ENCODE measurements at places on chromosomes 16 and 17.
A peak's percentile ranks its signal among the peaks of the same experiment; 100 is the strongest.

DNA sequence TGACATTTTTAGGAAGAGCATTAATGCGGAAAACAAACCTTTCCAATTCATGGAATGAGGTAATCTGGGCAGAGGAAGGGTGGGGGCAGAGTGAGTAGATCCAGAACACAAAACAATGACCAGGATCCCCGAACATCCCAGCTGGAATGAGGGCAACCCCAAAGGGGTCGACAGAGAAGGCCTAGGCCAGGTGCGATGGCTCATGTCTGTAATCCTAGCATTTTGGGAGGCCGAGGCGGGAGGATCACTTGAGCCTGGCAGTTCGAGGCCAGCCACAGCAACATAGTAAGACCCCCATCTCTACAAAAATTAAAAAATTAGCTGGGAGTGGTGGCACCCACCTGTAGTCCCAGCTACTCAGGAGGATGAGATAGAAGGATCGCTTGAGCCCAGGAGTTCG lies 64.7 kb downstream of the ZFHX3 start:
- H3K4me1 ChIP-seq, result peaks cover 55% of the 10 kb centered on the region
- H3K4me3 ChIP-seq, result no peak overlapping the region
- H3K27ac ChIP-seq, result no peak overlapping the region
- H3K27me3 ChIP-seq, result no peaks in the 10 kb centered on the region
- DNase-seq, result no peak

DNA sequence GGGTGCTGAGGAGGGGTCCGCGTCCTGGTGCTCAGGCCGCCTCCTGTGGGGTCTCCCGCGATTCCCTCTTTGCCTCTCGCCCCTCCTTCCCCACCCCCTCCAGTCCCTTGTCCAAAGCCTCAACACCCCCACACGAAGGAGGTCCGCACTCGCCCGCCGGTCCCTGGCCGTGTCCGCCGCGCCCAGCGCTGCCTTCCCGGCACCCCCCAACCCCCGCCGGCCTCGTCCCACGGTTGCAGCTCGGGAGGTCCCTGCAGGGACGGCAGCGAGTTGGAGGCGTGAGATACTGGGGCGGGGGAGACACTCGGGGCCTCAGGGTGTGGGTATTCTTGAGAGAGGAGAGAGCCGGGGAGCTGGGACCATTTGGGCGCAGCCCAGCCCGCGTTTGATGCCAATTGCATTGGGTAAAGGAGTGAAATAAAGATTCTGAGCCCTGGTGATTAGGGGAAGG lies 468 bp downstream of the FLYWCH2 start:
- no peak for DNase-seq
- peaks cover 18% of the 10 kb centered on the region for H3K4me1 ChIP-seq
- H3K4me3 ChIP-seq, result peak overlapping the region; percentile 98

DNA sequence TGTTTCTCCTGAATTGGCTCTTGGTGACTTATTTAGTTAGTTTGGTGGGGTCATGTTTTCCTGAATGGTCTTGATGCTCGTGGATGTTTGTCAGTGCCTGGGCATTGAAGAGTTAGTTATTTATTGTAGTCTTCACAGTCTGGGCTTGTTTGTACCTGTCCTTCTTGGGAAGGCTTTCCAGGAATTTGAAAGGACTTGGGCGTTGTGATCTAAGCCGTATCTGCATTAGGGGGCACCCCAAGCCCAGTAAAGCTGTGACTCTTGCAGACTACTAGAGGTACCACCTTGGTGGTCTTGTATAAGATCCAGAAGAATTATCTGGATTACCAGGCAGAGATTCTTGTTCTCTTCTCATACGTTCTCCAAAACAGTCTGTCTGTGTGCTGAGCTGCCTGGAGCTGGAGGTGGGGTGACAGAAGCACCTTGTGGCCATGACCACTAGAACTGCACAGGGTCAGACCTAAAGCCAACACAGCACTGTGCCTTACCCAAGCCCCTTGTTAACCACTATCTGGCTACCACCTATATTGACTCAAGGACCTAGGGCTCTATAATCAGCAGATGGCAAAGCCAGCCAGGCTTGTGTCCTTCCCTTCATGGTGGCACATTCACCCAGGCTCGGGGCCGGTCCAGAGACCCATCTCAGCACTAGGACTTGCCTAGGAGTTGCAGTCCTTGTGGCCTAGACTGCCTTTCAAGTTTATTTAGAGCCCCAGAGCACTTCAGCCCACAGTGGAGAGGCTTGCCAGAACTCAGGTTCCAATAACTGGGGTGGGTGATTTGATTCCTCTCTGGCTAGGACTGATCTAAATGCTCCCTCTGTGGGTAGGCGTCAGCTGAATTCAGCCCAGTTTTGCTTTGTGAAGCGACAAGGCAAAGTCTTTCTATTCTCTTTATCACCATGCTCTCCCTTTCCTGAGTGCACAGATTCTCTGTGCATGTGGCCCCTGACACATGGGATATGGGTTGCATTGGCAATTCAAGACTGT lies 11.0 kb downstream of the RNF135 start:
- DNase-seq, result no peak
- H3K4me3 ChIP-seq, result no peak overlapping the region
- H3K4me1 ChIP-seq, result no peaks in the 10 kb centered on the region
- H3K27ac ChIP-seq, result no peak overlapping the region

DNA sequence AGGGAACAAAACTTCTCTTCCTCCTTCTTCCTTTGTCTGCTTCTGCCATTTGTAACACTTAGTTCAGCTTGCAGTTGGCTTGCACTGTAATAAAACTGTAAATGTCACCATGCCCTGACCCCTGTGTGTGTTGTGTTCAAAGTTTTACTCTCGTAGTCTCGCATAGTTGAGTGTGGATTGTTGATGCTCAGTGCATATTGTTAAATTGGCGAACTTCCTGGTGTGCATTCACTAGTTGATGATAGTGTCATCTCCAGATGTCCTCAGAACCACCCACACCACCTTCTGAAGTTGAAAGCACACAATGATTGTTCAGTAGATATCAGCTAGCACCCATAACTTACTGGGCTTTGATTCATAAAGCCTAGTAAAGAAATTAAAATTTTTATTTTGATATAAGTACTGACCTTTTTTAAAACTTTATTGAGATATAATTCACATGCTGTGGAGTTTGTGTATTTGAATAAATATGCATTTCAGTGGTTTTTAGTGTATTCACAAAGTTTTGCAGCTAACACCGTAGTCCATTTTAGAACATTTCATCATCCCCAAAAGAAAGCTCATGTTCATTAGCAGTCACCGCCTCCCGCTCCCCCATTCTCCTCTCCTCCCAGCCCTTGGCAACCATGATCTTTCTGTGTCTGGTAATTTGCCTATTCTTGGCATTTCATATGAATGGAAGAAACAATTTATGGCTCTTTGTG lies 25.0 kb downstream of the USP10 start:
- H3K27me3 ChIP-seq, result no peaks in the 10 kb centered on the region
- H3K27ac ChIP-seq, result no peak overlapping the region
- DNase-seq, result no peak
- no peaks in the 10 kb centered on the region for H3K36me3 ChIP-seq
- H3K4me1 ChIP-seq, result peaks cover 48% of the 10 kb centered on the region
- no peak overlapping the region for H3K4me3 ChIP-seq

DNA sequence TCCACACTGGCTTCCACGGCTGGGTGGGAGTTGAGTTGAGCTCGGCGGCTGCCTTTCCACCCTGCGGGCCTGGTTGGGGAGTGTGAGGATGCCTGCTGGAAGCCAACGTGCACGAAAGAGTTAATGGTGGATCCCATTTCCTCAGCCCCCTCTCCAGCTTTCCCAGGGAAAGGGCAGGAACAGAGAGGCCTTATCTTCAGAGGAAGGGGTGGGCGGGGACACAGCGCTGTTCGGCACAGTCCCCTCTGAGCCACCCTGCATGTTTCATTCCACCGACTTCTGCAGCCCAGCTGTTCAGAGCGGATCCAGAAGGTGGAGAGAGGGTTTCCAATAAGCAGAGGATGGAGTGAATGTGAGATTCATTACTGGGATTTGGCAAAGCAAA lies 295.3 kb downstream of the SEC14L1 start:
- no peak for DNase-seq
- H3K36me3 ChIP-seq, result no peaks in the 10 kb centered on the region
- peak overlapping the region; percentile 69 for H3K27ac ChIP-seq
- no peak overlapping the region for H3K4me3 ChIP-seq
- no peaks in the 10 kb centered on the region for H3K27me3 ChIP-seq
- H3K4me1 ChIP-seq, result peaks cover 100% of the 10 kb centered on the region

GRCh38 chr17:48773245-48773644 lies 43.8 kb downstream of the TTLL6 start:
- no peak for DNase-seq
- H3K4me1 ChIP-seq, result no peaks in the 10 kb centered on the region
- no peak overlapping the region for H3K27ac ChIP-seq
- peaks cover 7% of the 10 kb centered on the region for H3K27me3 ChIP-seq
- no peaks in the 10 kb centered on the region for H3K36me3 ChIP-seq
- no peak overlapping the region for H3K4me3 ChIP-seq

- no peak overlapping the region for H3K27ac ChIP-seq
- H3K4me3 ChIP-seq, result no peak overlapping the region
- no peak for DNase-seq
- no peaks in the 10 kb centered on the region for H3K27me3 ChIP-seq
- H3K4me1 ChIP-seq, result peaks cover 55% of the 10 kb centered on the region
Observed at GRCh38 chr17:21164620-21165019, 37.9 kb downstream of the DHRS7B start.

DNA sequence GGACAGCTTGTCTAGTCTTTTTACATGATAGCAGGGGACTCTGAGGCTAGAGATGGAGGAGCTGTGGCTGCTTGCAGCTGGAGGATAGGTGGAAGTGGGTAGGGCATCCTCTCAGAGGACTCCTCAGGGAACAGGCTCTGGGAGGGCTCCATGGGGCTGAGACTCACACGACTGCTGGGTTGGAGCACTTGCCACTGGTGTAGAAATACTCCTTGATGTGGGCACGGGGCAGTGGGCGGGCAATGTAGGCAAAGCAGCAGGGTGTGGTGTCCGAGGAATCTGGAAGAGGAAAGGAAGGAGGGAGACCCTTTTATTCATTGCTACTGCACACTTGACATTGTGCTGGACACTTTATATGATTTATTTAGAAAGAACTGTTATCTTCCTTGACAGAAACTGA lies 1.8 kb downstream of the CCL5 start:
- H3K27me3 ChIP-seq, result no peaks in the 10 kb centered on the region
- H3K27ac ChIP-seq, result no peak overlapping the region
- no peak for DNase-seq
- H3K4me1 ChIP-seq, result no peaks in the 10 kb centered on the region
- no peaks in the 10 kb centered on the region for H3K36me3 ChIP-seq
- H3K4me3 ChIP-seq, result no peak overlapping the region

DNA sequence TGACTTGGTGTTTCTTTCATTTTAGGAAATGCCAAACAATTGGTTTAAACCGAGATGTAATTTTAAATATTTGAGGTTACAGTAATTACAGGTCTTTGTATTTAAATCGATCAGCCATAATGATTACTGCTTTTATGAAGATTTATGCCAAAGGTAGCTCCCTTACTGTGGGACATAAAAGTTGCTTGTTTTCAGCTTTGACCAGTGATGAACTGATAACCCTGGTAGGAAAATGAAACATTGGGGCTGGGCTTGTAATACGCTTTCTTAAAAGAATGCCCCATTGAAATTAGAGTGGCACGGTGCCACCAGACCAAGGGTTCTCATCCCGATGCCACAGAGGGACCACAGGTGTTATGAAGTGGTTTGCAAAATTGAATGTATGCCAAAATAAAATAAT lies 7.3 kb downstream of the TNRC6A start:
- H3K4me1 ChIP-seq, result peaks cover 92% of the 10 kb centered on the region
- peak overlapping the region; percentile 93 for H3K27ac ChIP-seq
- peak overlapping the region; percentile 16 for H3K4me3 ChIP-seq
- H3K36me3 ChIP-seq, result peaks cover 7% of the 10 kb centered on the region
- H3K27me3 ChIP-seq, result no peaks in the 10 kb centered on the region

DNA sequence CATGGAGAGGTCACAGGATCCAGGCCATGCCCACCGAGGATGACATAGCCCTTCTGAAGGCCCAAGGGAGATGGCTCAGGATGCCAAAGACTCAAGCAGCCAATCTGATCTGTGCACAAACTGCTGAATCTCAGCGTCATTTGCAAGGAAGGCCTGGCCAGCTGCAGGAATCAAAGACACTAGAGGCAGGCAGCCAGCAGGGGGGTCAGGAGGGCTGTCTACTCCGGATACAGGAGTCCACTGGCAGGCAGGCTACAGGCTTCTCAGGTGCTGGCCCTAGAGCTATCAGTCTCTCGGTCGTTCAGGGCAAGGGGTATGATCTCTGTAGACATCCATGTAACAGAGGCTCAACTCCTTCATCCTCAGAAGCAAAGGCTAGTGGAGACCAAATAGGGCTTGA lies 1735.3 kb downstream of the TP53TG3F start:
- H3K27me3 ChIP-seq, result no peaks in the 10 kb centered on the region
- no peak overlapping the region for H3K4me3 ChIP-seq
- no peak overlapping the region for H3K27ac ChIP-seq
- no peaks in the 10 kb centered on the region for H3K36me3 ChIP-seq
- no peaks in the 10 kb centered on the region for H3K4me1 ChIP-seq

GRCh38 chr17:34390649-34391048 lies 27.6 kb upstream of the CCL1 start:
- no peaks in the 10 kb centered on the region for H3K27me3 ChIP-seq
- no peak for DNase-seq
- H3K36me3 ChIP-seq, result no peaks in the 10 kb centered on the region

- H3K4me1 ChIP-seq, result peaks cover 5% of the 10 kb centered on the region
- no peaks in the 10 kb centered on the region for H3K27me3 ChIP-seq
- no peak overlapping the region for H3K4me3 ChIP-seq
- no peaks in the 10 kb centered on the region for H3K36me3 ChIP-seq
- no peak for DNase-seq
Observed at GRCh38 chr16:89583895-89584644, 8.5 kb downstream of the CPNE7 start.

DNA sequence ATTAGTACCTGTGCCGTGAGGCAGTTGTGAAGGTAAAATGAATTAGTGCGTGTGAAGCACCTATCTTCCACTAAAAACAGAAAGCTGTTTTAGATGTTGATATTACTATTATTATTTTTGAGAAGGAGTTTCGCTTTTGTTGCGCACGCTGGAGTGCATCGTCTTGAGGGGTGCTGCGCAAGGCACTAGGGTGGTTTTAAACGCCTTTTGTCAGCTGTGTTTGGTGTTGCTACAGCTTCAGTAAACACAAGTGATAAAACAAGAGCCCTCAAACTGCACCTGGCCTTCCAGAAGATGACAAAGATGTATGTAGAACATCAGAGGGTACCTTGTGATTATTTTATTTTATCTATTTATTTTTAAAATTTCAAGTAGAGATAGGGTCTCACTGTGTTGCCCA lies 38.2 kb downstream of the PLCG2 start:
- no peak overlapping the region for H3K27ac ChIP-seq
- DNase-seq, result no peak
- H3K4me3 ChIP-seq, result no peak overlapping the region

DNA sequence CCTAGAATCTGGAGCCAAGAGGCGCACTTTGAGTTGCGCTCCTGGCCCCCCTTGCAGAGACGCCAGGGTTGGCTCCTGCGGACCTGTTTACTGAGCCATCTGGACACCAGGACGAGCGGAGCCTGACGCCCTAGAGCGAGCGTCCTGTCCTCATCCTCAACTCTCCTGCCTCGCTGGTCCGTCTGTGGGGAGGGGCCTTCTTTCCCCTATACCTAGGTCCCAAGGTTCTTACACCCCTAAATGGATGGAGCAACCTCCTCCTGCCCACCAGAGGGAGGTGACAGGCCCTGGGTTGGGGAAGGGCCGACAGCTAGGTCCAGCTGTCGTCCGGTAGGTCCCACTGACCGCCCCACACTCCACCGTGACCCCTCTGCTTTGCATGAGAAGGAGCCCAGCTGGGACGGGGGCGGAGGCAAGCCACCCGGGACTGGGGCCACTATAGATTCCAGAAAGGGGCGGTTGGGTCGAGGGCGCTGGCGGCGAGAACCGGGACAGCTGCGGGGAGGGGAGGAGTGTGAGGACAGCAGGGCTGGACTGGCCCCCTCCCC lies 3.1 kb upstream of the LHX1 start:
- peaks cover 32% of the 10 kb centered on the region for H3K27me3 ChIP-seq
- DNase-seq, result no peak
- H3K4me3 ChIP-seq, result peak overlapping the region; percentile 5
- H3K27ac ChIP-seq, result no peak overlapping the region
